NCI-H2029 (cell line): ENCODE measurements at places on chromosomes 11 and 22.

DNA sequence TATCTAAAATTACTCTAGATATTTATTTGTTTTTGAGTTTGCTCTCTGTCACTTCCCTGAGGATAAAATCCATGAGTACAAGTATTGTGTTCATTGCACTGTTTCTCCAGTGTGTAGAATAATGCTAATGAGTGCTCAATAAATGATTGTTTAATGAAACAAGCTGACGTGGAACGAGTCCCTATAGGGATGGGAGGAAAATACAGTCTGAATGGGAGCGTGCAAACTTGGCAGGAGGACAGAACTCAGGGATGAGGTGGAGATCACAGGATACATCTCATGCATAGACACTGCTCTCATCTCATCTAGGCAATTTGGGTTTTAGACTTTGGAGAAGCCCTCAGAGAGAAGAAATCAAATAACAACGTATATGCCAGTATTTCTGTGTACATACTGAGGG, 58.4 kb upstream of the ZC3H12C start:
- no peak for DNase-seq

DNA sequence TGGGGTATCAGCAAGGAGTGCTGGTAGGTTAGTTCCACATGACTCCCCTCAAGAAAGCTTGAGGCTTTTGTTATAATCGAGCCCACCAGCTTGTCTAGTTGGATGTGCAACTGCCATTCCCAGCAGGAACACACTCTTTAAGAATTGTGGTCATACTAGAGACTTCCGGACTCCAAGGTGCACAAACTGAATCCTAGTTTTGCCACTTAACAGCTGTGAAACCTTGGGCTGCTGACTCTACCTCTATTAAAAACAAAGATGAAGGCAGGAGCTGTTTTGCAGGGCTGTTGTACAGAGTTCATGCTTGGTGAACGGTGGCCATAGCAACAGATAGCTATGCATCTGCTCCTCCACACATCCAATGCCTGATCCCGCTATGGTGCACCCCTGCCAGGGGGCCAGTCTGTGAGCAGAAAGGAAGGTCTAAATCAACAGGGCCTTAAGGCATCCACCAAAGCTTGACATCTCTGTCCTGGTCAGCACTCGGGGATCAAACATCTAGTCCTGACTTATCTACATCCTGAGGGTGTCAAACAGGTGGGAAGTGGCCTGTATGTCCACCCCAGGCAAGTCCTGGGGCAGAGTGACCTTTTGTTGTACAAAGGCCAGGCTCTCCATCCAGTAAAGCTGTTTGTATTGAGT, 36.4 kb downstream of the DKK3 start:
- no peak for DNase-seq

DNA sequence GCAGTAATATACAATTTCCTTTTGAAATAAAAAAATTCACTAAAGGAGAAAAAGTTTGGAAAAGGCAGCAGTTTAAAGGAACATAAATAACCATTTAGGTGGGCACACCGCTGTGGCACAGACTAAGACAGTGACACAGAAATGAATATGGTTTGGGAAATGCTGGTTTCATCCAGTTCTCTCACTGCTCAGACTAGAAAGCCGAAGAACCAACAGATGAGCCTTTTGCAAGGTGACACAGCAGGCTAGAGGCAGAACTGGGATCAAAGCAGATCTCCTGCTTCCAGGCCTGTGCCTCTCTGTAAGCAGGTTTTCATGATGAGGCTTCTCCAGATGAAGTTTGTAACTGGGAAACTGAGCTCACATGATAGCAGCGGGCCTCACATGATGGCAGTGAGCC, 380.0 kb upstream of the NARS2 start:
- DNase-seq, result no peak

GRCh38 chr11:59302991-59303390, 55.7 kb upstream of the OR5AN1 start:
- no peak for DNase-seq

DNA sequence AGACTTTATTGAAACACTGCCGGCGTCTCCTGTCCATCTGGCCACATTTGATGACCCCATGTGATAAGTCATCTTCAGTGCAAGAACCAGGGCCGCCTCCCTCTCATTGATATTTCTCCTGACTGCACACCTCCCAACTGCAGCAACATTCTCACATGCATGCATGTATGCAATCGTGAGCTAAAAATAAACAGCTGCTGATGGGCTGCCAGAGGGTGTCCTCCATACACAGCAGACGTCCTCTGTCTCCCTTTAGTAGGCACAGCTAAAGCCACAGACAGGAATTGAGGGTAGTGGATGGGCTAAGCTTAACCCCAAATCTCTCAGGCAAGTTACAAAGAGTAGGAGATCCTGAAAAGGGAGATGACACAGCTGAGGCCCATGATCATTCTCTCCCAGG, 106.7 kb upstream of the HSD17B12 start:
- DNase-seq, result no peak

DNA sequence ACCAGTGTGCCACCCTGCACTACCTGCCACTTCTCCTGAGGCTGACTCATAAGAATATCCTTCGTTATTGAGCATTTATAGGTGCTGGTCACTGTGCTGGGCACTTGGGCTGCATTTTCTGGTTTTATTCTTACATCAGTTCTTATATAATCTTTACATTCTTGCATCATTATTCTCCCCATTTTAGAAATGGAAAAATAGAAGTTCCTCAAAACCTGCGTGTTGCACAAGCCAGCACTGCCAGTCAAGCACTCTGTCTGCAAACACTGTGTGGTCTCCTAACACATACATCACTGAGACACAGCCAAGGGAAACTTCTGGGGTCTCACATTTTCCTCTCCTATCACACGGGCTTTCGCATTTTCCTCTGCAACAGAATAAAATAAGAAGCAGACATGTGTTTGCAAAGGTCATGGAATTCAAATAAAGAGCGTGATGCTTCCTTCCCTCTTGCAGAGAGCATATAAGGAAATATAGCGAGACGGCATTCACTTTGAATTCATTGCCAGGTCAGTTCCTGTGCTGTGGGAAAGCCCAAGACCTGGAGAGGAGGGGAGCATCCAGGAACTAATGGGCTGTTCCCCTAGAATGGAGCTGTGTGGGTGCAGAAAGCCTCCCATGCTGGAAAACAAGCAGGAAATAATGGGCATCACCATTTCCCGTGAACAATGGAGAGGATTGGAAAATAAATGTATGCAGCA, 73.9 kb upstream of the SEZ6L start:
- DNase-seq, result no peak

DNA sequence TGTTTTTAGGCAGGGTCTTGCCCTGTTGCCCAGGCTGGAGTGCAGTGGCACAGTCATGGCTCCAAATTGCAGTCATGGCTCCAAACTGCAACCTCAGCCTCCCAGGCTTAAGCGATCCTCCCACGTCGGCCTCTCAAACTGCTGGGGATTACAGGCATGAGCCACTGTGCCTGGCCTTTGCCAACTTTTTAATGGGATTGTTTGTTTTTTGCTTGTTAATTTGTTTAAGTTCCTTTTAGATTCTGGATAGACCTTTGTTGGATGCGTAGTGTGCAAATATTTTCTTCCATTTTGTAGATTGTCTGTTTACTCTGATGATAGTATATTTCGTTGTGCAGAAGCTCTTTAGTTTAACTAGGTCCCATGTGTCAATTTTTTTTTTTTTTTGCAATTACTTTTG, 10.0 kb upstream of the SCGB1D1 start:
- DNase-seq, result peak; percentile 47

DNA sequence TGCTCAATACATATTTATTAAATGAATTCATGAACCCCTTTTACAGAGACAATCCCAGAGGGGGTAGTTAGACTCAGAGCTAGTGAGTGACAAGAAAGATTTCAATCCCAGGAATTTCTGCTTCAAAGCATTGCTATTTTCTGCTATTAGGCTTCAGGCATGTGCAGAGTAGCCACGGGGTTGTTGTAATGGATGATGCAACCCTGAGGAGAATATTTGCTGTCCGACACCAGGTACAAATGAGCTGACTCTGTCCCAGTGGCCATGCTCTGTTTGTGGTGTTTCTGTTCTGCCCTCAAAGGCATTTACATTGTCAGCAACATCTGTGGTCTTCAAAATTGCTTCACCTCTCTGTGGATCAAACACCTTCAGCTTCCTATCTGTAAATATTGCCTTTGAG, 102.6 kb downstream of the CSNK2A3 start:
- no peak for DNase-seq

GRCh38 chr11:68832476-68833181, 9.1 kb downstream of the CPT1A start:
- DNase-seq, result no peak

DNA sequence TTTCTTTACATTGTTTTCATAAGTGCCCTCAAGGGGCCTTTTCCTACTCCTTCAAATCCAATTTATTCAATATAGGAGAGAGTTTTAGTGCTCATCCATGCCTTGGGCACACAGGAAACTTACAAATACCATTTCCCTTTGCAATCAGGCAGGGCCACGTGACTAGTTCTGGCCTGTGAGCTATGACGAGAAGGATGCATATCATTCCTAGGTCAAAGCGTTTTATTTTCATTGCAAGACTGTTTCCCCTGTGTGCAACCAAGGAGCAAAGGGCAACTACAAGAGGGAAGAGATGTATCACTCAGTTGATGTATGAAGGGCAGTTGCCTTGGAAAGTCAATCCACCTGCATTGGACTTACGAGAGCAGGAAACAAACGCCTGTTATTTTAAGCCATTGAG, 1.9 kb upstream of the TRAF6 start:
- no peak for DNase-seq

GRCh38 chr11:17386331-17387084, 2.0 kb downstream of the KCNJ11 start:
- DNase-seq, result peak; percentile 29

DNA sequence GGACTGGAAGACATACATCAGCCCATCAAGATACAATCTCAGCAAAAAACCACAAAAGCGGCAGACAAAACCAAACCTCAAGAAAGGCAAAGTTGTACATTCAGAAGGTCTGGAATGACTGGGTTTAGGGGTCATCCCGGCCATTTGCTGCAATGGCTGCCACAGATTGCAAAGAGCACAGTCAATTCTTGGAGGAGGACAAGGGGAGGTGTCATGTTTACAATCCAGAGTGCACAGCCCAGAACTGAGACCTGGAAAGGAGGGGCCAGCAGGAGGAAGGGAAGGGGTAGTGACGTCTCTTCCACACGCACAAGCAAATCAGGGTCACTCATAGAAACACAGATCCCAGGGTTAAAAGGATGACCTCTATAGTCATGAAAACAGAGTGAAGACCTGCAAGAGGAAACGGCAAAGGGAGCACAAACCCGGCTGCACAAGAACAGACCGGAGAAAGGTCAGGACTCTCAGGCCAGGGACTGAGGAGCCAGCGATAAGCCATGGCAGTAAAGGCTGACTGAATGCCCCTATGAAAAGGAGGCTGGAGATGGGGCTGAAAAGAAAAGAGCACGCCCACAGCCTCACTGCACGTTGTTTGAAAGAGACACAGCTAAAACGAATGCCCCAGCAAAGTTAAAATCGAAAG, 18.2 kb upstream of the MUC5AC start:
- no peak for DNase-seq
